ENCODE measurements at places on chromosomes 6 and 20. TPM values are rescaled to one million over a fixed set of nuclear protein-coding genes. Genes with fewer than 3 reads are reported as not detected.

DNA sequence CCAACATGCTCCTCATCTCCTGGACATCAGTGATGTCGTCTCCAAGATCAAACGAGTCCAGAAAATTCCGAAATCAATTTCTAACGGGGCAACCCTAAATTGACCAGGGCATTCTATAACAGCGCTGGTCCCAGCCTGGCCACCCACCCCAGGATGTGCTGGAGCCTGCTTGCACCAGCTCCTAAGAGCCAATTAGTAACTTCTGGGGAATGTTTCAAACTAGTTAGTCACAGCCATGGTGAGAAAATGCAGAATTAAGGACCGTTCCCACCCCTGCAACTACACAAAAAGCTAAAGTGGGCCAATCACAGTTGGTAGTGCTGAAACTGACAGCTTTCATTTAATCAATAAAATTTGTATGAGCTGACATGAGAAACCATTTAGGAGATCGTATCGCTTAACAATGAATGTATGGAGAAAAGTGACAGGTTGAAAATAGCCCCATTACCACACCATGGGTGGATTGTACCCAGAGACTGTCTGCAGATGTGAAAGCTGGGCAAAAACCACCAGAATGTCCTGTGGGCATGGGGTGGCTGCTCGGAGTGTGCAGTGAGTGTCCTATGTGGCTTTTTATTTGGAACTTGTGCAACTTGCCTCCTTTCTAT, 165.7 kb upstream of the AFDN start:
- H3K27me3 ChIP-seq: no peaks in the 10 kb centered on the region
- no peaks in the 10 kb centered on the region for H3K36me3 ChIP-seq
- H3K27ac ChIP-seq: peak overlapping the region; percentile 73
- H3K4me1 ChIP-seq: peaks cover 26% of the 10 kb centered on the region
- DNase-seq: no peak

DNA sequence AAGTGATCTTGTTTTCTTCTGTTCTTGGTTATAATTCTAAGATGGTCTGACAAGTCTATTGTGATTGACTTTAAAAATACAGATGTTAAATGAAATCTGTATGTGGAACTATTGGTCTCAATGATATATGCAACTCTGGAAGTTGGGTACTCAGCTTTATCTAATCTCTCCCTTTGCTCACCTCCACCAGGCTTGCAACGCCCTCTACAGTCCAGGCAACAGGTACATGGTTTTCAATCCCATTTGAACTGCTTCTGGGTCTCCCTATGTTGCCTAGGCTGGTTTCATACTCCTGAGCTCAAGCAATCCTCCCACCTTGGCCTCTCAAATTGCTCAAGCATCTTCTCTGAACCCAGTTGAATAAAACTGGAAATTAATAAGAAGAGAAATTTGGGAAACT, 25.6 kb upstream of the HLA-DQB1 start:
- no peaks in the 10 kb centered on the region for H3K4me1 ChIP-seq
- no peak overlapping the region for H3K27ac ChIP-seq
- H3K27me3 ChIP-seq: no peaks in the 10 kb centered on the region
- H3K36me3 ChIP-seq: no peaks in the 10 kb centered on the region
- no peak overlapping the region for H3K4me3 ChIP-seq
- DNase-seq: no peak

The HLA-DMA gene
- 6.9 TPM for total RNA-seq

The ADGB gene
- total RNA-seq: 0.06 TPM
